ENCODE measurements at places on chromosomes 6 and 20. TPM values are rescaled to one million over a fixed set of nuclear protein-coding genes. Genes with fewer than 3 reads are reported as not detected.
A peak's percentile ranks its signal among the peaks of the same experiment; 100 is the strongest.

Gene PRDM13
- 0.02 TPM for polyA plus RNA-seq

Gene DACT2
- polyA plus RNA-seq: not detected

DNA sequence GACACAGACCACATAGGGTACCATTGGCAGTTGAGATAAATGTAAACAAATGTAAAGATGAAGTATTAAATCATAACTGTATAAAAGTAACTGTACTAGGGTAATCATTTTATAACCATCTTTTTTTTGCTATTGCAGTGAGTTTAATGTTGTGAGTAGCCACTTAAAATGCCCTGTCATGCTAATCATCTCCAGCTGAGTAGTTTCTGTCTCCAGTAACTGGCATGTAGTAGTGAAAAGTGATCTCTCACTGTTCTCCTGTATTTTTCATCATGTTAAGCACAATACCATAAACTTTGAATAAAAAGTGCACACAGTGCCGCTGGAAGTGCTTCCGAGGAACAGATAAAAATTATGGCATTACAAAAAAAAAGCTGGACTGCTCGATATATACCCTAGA, 45.0 kb upstream of the OPRM1 start:
- DNase-seq: peak; percentile 19

- DNase-seq: no peak
These were observed 2.9 kb downstream of the SALL4 start for GRCh38 chr20:51799401-51799860.

DNA sequence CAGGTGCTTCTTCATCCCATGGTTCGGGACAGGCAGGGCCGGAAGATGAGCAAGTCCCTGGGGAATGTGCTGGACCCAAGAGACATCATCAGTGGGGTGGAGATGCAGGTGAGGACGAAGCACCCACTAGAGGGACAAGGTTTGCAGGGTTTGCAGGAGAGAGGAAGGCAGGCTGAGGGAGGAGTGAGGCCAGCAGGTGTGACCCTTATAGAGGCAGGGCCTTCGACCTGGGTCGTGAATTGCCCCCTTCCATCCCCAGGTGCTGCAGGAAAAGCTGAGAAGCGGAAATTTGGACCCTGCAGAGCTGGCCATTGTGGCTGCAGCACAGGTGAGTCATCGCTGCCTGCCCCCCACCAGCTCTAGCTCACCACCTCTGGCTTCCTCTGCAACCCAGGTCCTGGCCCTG, 8.4 kb downstream of the VARS2 start:
- DNase-seq: no peak

GRCh38 chr20:43458422-43458924, 777 bp downstream of the SRSF6 start:
- no peak for DNase-seq

Gene OXT
- polyA plus RNA-seq: not detected

Gene HCRTR2
- polyA plus RNA-seq: not detected

DNA sequence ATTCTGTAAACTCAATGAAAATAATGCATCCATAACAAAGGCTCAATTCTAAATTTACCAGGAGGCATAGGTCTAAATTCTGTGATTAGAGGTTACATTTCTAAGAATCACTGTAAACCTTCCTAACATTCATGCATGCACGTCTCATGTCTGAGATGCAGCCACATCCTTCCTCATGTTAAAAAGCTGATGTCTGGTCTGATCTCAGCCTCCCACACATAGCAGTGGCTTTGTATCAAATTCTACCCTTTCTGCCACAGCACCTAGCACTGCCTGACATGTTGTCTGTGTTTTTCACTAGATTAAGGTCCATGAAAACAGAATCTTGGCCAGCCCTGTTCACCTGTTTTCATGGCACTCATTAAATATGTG, 171.1 kb downstream of the WDR27 start:
- no peak for DNase-seq

Gene GJA1
- 23.5 TPM for polyA plus RNA-seq

DNA sequence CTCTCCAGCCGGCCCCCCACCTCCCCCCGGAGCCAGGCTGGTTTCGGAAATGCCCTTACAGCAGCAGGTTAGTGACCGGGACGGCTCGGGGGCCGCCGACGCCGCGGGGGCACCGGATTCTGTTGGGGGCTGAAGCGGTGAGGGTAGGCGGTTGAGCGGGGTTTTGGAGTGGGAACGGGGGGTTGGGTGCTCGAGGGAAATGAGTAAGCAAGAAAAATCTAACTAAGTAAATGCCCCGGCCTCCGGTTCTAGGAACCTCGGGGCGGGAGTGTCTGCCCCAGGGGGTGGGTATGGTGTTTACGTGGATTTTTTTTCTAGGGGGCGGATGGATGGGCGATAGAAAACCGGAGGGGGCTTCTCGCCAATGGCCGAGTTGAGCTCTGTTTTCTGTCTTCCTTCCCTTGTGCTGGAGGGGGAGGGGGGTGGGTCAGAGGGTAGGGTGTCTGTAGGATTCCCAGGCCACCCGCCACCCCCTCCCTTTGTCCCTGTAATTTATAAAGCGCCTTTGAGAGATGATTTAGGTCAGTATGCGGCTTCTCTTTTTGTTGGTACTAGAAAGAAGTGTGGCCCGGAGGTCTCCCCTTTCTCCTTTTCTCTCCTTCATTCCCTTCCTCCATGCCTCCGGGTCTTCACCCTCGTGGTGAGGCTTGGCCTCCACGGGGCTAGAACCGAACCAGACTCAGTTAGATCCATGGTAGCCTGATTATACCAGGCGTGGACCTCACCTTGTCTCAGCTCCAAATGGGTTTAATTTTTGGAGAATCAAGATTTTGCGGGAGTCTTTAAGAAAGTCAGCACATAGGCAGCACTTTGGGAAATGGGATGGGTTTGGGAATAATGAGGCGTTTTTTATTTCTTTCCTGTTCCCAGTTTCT, 2.3 kb downstream of the E2F3 start:
- peak; percentile 66 for DNase-seq

DNA sequence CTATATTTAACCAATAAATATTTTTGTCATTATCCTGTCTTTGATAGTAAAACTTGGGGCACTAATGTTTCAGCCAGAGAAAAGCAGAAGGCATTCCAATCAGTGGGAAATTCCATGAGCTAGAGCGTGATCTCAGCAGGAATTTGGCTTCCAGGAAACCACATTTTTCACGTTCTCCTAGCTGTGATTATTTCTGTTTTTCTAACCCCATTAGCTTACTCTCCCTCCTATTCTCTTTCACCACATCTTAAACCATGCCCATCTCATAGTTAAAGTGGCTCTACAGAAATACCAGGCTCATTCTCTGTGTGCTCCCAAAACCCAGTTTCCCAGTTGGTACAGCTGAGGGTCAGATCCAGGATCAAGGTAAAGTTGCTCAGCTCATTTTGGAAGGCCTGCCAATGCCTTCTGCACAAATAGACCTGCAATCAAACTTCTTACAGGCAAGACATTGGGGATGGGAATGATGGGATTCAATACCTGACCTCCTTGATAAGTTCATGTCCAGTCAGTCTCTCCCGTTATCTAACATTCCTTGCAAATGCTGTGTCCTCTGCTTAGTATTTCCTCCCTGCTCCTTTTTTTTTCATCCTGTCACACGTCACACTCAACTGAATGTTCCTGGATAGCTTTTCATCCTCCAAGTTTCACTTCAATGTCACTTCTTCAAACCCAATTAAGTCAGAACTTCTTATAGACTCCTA, 33.1 kb upstream of the TMEM30A start:
- DNase-seq: no peak

DNA sequence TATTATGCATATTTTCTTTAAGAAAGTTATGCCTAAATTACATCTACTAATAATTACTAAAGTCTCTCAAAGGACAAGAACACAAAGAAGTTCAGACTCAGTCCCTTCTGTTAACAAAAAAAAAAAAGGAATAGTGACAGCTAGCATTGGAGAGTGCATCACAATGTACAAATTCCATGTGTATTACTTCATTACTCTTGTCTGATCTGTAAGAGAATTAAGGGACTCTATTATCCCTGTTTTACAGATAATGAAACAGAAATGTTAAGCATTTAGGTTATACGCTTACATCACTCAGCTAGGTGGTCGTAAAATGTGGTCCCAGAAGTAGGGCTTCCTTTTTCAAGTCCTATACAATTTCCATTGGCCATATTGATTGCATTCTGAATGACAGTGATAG, 17.2 kb upstream of the VNN1 start:
- DNase-seq: no peak

Gene CNR1
- polyA plus RNA-seq: not detected

Gene CRISP3
- not detected for polyA plus RNA-seq

Gene ADGRF1
- polyA plus RNA-seq: not detected

- no peak for DNase-seq
These were observed 5.2 kb downstream of the VWA7 start for GRCh38 chr6:31771992-31772358.

- no peak for DNase-seq
These were observed 14.7 kb upstream of the PYGB start for GRCh38 chr20:25233016-25233772.

DNA sequence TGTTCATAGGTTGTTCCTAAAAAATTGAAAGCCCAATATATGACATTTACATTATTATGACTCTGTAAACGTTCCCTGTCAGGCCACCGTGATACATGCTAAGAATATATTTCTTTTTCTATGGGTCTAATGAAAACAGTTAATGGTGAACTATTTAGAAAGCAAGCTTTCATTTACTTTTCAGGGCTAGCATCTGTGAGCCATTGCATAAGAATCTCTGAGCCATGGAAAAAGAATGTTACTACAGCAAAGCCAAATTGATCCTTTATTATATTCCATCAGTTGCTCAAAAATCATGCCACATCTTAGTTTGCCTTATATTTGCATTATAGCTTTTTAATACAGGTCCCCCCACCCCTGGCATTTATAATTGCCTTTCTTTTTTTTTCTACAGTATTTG, 275.5 kb downstream of the ZFAND3 start:
- no peak for DNase-seq

Gene FRMD1
- polyA plus RNA-seq: 0.02 TPM

Gene EYS
- polyA plus RNA-seq: 0.05 TPM

DNA sequence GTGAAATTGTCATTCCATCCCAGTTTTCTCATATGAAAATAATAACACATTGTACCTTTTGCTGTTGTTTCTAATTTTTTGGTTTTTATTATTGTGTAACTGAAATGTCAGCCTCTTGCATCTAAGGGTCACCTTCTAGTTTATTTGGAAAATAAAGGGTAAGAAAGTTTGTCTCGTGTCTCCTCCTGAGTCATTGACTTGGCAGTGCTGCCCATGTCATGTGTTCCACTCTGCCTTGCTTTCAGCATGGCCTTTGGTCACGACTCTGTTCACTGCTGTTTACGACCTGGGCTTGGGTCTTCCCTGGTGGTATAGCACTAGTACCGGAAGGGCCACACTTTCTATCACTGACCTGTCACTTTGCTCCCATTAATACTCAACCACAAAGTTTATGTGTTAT, 171.4 kb upstream of the RSPO3 start:
- no peak for DNase-seq

Gene SLC17A1
- not detected for polyA plus RNA-seq

GRCh38 chr6:84521511-84521910, 242.9 kb downstream of the TBX18 start:
- no peak for DNase-seq

DNA sequence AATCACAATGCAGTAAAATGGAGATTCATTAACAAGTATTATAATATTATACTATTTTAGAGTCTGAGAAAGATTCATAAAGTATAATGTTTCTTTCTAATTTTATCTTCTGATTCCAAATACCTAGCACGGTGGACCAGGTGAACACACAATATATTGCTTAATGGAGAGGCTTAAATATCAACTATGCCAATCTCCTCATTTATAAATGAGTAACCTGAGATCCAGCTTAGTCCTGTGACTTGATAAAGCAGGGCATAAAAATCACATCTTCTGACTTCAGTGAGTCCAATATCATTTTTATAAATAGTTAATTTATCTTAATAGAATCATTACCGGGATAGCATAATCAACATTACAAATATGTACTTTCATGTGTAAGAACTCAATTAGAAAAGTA, 144.4 kb upstream of the GJE1 start:
- no peak for DNase-seq

DNA sequence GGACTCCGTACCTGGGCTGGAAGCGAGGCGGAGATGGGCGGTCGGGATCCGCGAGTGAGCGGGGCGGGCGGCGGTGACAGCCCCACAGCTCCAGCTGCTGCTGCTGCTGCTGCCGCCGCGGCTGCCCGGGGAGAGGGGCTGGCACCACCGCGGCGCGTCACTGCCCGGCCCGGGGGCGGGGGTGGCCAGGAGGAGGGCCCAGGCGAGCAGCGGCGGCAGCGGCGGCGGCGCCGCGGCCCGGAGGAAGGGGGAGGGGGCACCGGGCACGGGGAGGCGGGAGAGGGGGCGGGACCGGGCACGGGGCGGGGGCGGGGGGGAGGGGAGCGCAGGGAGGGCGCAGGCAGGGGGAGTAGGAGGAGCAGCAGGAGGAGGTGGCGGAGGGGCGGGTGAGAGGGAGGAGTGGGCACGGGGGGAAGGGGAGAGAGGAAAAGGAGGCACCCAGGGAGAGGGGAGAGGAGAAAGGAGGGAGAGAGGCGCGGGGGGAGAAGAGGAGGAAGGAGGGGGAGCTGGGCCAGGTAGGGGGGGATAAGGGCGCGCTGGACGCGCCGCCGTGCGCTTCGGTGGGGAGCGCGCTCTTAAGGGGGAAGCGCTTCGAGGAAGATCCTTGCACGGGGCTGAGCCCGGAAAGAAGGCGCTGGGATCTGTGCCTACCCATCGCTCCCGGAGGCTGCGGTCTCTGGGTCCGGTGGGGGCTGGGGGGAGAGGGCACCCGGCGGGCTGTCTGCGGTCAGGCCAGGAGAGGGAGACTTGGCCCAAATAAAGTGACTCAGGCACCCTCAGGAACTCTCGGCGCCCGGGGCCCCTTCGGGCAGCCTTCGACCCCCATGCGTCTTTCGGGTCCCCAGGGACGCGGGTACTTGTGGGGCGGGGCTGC, 101.5 kb downstream of the NOL4L start:
- DNase-seq: peak; percentile 96

DNA sequence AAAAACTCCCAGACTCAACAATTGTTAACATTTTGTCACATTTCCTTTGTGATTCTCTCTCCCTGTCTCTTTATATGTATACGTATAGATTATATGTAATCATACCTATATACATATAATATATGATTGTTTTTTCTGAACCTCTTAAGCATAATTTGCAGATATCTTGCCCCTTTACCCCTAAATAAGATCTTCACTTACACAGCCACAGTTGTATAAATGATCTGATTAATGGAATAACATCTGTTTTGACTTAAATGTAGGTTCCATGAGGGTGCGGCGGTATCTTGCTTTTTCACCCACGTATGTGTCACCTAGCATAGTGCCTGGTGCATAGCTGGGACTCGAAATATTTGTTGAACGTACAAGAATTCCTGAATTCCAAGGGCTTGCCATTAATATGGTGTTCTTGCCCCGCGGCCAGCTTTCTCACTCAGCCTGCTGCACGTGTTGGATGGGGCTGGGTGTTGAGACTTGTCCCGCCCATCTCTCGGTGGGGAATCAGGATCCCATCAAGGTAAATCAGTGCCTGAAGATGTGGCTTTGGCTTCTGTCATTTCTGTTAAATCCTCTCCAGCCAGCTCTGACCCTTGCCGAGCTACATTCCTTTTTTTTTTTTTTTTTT, 10.4 kb upstream of the MANBAL start:
- no peak for DNase-seq

- DNase-seq: peak; percentile 33
These were observed 77.6 kb downstream of the PHACTR2 start for GRCh38 chr6:143755301-143755744.

Gene C20orf141
- 1.2 TPM for polyA plus RNA-seq

- no peak for DNase-seq
These were observed 89.5 kb upstream of the MAP7 start for GRCh38 chr6:136639702-136640101.

GRCh38 chr20:13487202-13487601, 151.5 kb downstream of the TASP1 start:
- DNase-seq: no peak

- no peak for DNase-seq
These were observed 338.6 kb downstream of the COL12A1 start for GRCh38 chr6:74867291-74867690.

GRCh38 chr6:82971877-82972460, 93.7 kb downstream of the UBE3D start:
- DNase-seq: no peak

All from SK-N-SH (cell line).